ENCODE measurements at places on chromosomes 16 and 17. TPM values are rescaled to one million over a fixed set of nuclear protein-coding genes. Genes with fewer than 3 reads are reported as not detected.

TBC1D28 gene
- not detected for total RNA-seq

EFNB3 gene
- total RNA-seq: not detected

CNGB1 gene
- not detected for total RNA-seq

GRCh38 chr16:11511328-11511727 is 75.4 kb downstream of the LITAF start:
- no peaks in the 10 kb centered on the region for H3K27me3 ChIP-seq
- H3K4me3 ChIP-seq: no peak overlapping the region
- no peak for DNase-seq
- no peaks in the 10 kb centered on the region for H3K4me1 ChIP-seq
- no peak overlapping the region for H3K27ac ChIP-seq

DNA sequence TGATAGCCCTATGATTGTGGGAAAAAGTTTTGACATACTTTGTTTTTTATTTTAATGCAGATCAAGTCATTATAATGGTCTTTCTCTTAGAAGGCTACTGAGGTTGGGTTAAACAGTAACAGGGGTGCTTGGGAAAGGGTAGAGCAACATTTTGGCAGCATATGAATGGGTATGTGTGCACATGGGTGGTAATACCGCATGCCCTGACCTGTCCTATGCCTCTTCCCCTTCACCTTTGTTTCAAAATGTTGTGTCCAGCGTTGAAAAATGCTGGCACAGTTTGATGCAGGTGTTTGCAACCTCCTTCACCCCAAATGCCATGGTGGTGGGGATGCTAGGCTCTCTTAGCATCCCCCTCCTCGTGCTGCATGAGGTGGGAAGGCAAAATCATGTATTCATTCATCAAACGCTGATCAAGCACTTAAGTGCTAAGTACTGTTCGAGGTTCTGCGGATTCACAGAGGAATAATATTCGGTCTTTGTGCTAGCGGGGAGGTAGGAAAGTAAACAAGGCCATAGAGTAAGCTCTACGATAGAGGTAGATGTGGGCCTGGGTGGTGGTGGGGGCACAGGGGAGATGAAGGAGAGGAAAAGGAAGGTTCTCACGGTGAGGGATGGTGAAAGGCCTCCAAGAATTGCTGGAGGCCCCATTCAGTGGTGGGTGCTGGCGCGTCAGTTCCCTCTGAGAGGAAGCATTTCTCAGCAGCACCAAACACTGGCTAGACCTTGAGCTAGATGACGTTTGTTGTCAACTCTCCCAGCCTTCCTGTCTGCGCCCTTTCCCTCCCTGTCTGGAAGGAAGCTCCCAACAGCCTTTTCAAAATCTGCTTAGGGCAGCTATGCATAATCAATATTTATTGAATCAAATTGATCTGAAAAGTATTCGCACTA is 13.3 kb upstream of the MARCHF10 start:
- no peak overlapping the region for H3K4me3 ChIP-seq
- peaks cover 14% of the 10 kb centered on the region for H3K27me3 ChIP-seq
- DNase-seq: no peak
- H3K27ac ChIP-seq: no peak overlapping the region
- H3K36me3 ChIP-seq: no peaks in the 10 kb centered on the region

DNA sequence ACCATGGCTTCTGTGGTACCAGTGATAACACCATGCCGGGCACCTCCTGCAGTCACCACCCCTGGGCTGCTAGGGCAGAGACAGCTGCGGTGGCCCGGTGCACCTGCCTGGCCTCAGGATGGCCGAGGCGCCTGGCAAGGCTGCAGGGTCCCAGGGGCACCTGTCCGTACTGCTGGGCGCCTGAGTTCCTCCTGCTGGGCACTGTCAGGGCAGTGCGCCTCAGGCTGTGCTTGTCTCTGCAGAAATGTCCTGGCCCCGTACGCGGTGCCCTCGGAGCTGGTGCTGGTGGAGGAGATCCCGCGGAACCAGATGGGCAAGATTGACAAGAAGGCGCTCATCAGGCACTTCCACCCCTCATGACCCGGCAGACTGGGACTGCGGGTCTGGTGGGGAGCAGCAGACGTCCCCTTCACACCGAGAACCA is 17.7 kb upstream of the CDH15 start:
- no peaks in the 10 kb centered on the region for H3K27me3 ChIP-seq
- H3K4me3 ChIP-seq: no peak overlapping the region
- no peaks in the 10 kb centered on the region for H3K4me1 ChIP-seq
- no peak overlapping the region for H3K27ac ChIP-seq

GRCh38 chr16:10013364-10013763 is 168.9 kb downstream of the GRIN2A start:
- H3K27ac ChIP-seq: no peak overlapping the region
- no peak for DNase-seq
- no peak overlapping the region for H3K4me3 ChIP-seq
- H3K27me3 ChIP-seq: peaks cover 13% of the 10 kb centered on the region
- H3K36me3 ChIP-seq: no peaks in the 10 kb centered on the region
- no peaks in the 10 kb centered on the region for H3K4me1 ChIP-seq

GRCh38 chr16:1176280-1176897 is 23.5 kb downstream of the CACNA1H start:
- H3K4me3 ChIP-seq: no peak overlapping the region
- H3K27ac ChIP-seq: no peak overlapping the region
- no peaks in the 10 kb centered on the region for H3K27me3 ChIP-seq
- no peaks in the 10 kb centered on the region for H3K36me3 ChIP-seq

GRCh38 chr16:65494609-65495008 is 372.7 kb upstream of the CDH11 start:
- H3K36me3 ChIP-seq: no peaks in the 10 kb centered on the region
- no peak overlapping the region for H3K4me3 ChIP-seq
- H3K27ac ChIP-seq: no peak overlapping the region
- no peak for DNase-seq

- H3K4me1 ChIP-seq: peaks cover 67% of the 10 kb centered on the region
- peak overlapping the region; percentile 90 for H3K4me3 ChIP-seq
- peaks cover 21% of the 10 kb centered on the region for H3K36me3 ChIP-seq
- DNase-seq: peak; percentile 40
- H3K27ac ChIP-seq: peak overlapping the region; percentile 96
These were observed 1.2 kb downstream of the UBALD2 start for GRCh38 chr17:76266244-76266938.

GRCh38 chr16:13441675-13442074 is 478.3 kb upstream of the ERCC4 start:
- H3K36me3 ChIP-seq: no peaks in the 10 kb centered on the region
- H3K4me1 ChIP-seq: no peaks in the 10 kb centered on the region
- peaks cover 7% of the 10 kb centered on the region for H3K27me3 ChIP-seq
- DNase-seq: no peak
- no peak overlapping the region for H3K27ac ChIP-seq

DNA sequence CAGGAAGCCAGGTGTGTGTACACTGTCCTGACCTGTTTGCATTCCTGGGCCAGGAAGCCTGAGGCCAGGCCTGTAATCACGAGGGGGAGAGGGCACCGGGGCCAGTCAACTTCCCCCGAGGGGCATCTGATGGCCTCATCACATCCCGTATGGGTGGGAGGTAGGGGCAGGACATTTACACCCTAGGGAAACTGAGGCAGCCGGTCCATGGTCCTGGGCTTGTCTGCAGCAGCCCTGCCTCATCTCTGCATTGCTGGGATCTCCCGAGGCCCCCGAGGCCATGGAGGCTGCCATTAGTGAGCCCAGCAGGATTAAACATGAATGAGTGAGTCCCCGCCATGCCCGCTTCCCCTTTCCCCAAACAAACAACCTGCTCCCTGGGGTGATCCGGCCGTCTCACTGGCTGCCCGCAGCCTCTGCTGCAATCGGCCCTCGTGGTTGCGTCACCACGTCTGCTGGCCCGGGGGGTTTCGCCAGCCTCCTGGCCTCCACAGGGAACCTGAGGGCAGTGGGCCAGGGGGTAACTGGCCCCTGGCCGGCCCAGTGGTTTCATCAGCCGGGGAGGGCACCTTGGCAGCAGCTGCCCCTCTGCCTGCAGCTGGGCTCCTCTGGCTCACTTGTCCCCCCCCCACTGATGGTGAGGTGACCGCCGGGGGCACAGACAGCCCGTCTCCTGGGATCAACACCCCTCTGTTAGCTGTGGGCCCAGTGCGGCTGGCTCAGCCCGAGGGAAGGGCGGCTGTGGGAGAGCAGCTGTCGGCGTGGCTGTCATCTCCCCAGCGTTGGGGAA is 88.3 kb upstream of the GSE1 start:
- no peak for DNase-seq
- no peaks in the 10 kb centered on the region for H3K27me3 ChIP-seq
- H3K27ac ChIP-seq: no peak overlapping the region
- H3K4me1 ChIP-seq: no peaks in the 10 kb centered on the region
